Activated CD4-positive, alpha-beta memory T cell treated with anti-CD3 and anti-CD28 coated beads, Interleukin-2, amount 10 ng/mL, durations not matched to agents 7 days and 5 days (primary cell): ENCODE measurements at places on chromosomes 16 and 17. TPM values are rescaled to one million over a fixed set of nuclear protein-coding genes. Genes with fewer than 3 reads are reported as not detected.

- H3K27ac ChIP-seq: no peak overlapping the region
- no peaks in the 10 kb centered on the region for H3K36me3 ChIP-seq
- H3K27me3 ChIP-seq: no peaks in the 10 kb centered on the region
- DNase-seq: no peak
Observed at GRCh38 chr16:26877421-26877820, 189.3 kb upstream of the C16orf82 start.

The CLEC18C gene
- 0.35 TPM for total RNA-seq

DNA sequence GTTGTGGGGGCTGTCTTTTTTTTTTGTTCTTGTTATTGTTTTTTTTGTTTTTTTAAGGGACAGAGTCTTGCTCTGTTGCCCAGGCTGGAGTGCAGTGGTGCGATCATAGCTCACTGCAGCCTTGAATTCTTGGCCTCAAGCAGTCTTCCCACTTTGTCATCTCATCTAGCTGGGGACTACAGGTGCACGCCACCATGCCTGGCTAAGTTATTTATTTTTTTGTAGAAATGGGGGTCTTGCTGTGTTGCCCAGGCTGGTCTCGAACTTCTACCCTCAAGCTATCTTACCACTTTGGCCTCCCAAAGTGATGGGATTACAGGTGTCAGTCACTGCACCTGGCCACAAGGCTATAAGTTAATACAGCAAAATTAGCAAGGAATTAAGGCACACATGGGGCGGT, 101.7 kb downstream of the ABCC1 start:
- no peaks in the 10 kb centered on the region for H3K4me1 ChIP-seq
- no peak overlapping the region for H3K27ac ChIP-seq
- DNase-seq: no peak
- H3K27me3 ChIP-seq: no peaks in the 10 kb centered on the region
- H3K4me3 ChIP-seq: no peak overlapping the region
- H3K36me3 ChIP-seq: peaks cover 49% of the 10 kb centered on the region

The FZD2 gene
- 0.10 TPM for total RNA-seq

DNA sequence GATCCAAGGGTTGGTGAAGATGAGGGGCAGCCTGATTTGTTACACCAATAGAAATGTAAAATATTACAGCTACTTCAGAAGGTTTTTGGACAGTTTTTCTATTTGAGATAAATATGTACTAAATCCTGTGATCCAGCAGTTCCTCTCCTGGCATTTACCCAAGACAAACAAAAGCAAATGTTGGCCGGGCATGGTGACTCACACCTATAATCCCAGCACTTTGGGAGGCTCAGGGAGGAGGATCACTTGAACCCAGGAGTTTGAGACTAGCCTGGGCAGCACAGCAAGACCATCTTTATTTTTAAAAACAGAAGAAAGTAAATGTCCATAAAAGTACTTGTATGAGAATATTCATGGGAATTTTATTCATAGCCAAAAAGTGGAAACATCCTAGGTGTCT, 64.8 kb upstream of the MRC2 start:
- H3K27me3 ChIP-seq: no peaks in the 10 kb centered on the region
- DNase-seq: no peak
- peaks cover 64% of the 10 kb centered on the region for H3K36me3 ChIP-seq

GRCh38 chr17:82095777-82096708, 2.0 kb downstream of the FASN start:
- DNase-seq: no peak
- peak overlapping the region; percentile 74 for H3K4me3 ChIP-seq
- no peaks in the 10 kb centered on the region for H3K27me3 ChIP-seq
- H3K27ac ChIP-seq: peak overlapping the region; percentile 66
- H3K36me3 ChIP-seq: peaks cover 16% of the 10 kb centered on the region
- peaks cover 24% of the 10 kb centered on the region for H3K4me1 ChIP-seq

DNA sequence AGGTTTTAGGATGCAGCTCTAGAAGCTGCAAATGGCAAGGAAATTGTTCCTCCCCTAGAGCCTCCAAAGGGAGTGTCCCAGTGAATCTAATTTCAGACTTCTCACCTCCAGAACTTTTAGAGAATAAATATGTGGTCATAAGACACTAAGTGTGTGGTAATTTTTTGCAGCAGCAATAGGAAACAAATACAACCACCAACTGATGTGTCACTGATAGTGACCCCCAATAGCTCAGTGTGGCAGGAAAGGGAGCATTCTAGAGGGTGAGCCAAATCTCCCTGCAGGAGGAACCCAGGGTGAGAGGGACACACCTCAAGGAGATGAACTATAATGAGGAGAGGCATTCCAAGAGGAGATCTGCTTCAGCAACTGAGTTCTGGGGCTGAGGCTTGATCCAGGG, 4.1 kb downstream of the CCL4L2 start:
- no peak for DNase-seq
- no peak overlapping the region for H3K27ac ChIP-seq
- peaks cover 1% of the 10 kb centered on the region for H3K4me1 ChIP-seq
- no peaks in the 10 kb centered on the region for H3K36me3 ChIP-seq
- H3K27me3 ChIP-seq: peaks cover 15% of the 10 kb centered on the region
- H3K4me3 ChIP-seq: no peak overlapping the region

The CARHSP1 gene
- 168 TPM for total RNA-seq

The DNAI2 gene
- total RNA-seq: 2.5 TPM

GRCh38 chr16:55647798-55648197, 8.0 kb upstream of the SLC6A2 start:
- DNase-seq: no peak
- H3K36me3 ChIP-seq: no peaks in the 10 kb centered on the region
- no peak overlapping the region for H3K4me3 ChIP-seq
- no peak overlapping the region for H3K27ac ChIP-seq

DNA sequence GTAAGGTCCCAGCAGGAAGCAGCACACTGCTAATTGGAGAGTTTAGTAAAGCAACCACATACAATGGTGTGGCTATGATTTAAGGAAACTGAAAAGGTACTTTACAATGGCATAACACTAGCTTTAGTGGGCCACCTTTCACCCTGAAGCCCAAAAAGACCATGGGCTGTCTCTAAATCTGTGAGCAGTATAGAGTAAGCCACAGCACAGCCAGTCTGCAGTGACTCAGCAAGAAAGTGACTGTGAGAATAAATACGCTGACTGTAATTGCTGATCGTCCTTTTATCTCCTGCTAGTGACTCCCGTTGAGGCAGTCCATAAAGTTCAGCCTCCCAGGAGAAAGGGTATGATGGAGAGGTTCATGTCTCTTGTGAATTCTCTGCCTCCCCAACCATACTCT, 679.8 kb upstream of the KIF2B start:
- no peak for DNase-seq
- H3K4me3 ChIP-seq: no peak overlapping the region
- no peaks in the 10 kb centered on the region for H3K4me1 ChIP-seq

The MYH3 gene
- 3.0 TPM for total RNA-seq
